ENCODE measurements at places on chromosomes 7 and 10.

GRCh38 chr10:4437791-4438190, 388.2 kb upstream of the AKR1E2 start:
- no peak for DNase-seq

- DNase-seq = peak; percentile 33
These were observed 10.5 kb downstream of the PLXDC2 start for GRCh38 chr10:19826712-19827111.

- DNase-seq = peak; percentile 54
These were observed 224.8 kb upstream of the LYZL1 start for GRCh38 chr10:29063806-29064644.

GRCh38 chr7:152180587-152180986, 155.1 kb downstream of the GALNT11 start:
- peak; percentile 16 for DNase-seq

- peak; percentile 50 for DNase-seq
These were observed 54.1 kb downstream of the JAZF1 start for GRCh38 chr7:28126410-28127041.

DNA sequence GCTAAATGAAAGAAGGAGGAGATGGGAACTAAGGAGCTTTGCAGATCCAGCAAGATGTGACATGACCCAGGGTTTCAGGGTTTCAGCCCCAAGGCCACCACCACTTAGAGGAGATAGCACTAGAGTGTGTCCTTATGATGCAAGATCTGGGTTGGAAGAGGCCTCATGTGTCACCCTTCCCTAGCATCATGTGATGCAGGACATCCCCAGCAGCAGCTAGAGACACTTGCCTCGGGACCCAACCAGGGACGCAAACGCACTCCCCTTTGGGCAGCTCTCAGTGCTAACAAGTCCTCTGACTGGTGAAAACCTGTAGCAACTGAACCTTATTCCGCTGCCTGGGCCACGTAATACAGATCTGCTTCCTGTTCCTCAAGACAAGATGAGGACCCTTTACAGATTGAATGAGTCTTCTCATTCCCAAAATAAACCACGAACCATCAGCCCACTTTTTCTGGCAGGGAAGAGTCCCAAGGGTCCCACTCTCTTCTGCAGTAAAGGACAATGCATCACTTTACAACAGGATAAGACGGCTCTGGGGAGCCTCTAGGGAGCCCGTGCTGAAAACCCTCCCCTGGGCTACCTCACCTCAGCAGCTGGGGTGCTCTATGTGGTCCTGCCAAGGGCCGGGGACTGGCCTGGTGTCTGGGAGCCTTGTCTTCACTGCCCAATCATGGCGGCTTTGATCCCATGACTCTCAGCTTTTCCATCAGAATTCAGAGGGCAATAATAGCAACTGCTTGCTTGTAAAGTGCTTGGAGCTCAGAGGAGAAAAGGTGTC, 44.8 kb upstream of the GDF10 start:
- no peak for DNase-seq

GRCh38 chr7:32244806-32245345, 174.7 kb upstream of the PDE1C start:
- DNase-seq = no peak

- DNase-seq = peak; percentile 53
These were observed 393.6 kb upstream of the GALNT17 start for GRCh38 chr7:70738151-70738885.

DNA sequence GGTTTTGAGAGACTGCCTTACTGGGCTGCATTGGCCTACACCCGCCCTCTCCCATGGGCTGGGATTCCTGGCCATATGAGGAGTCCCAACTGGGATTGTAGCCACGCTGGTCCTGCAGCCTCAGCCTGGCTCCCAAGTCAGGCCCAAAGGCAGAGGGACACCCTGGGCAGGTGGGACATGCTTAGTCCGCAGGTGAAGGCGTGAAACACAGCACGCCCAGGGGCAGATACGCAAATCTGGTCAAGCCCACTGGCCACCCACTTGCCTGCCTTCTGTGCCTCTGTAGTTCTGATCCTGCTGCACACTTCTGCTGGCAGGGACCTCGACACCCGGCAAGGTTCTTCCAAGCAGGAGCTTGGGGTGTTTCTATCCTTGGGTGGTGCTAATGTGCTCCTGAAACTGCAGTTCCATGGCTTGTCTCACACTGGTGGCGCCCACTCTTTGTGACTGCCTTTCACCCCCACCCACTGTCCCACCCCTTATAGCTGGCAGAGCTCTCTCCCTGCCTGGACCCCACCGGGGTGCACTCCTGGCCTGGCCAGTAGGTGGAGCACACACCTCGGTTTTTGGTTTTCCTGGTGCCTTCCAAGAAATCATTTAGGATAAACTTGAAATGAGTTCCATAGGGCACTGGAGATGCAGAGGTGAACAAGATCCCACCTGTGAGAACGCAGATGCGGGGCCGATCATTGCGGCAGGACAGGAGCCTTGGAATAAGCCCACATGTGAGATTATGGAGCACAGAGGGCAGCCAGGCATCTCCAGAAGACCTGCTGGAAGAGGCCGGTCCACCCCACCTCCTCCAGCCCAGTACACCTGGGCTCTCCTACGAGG, 47.9 kb downstream of the MKI67 start:
- DNase-seq = peak; percentile 53

- DNase-seq = no peak
These were observed 56.8 kb downstream of the ZRANB1 start for GRCh38 chr10:124998624-124999291.

GRCh38 chr7:93941945-93942344, 20.4 kb downstream of the GNG11 start:
- DNase-seq = no peak

- peak; percentile 80 for DNase-seq
These were observed 122.7 kb downstream of the MAD1L1 start for GRCh38 chr7:2109936-2110609.

- DNase-seq = no peak
These were observed 73.3 kb upstream of the FRMD4A start for GRCh38 chr10:14403881-14404623.

- DNase-seq = no peak
These were observed 36.5 kb downstream of the NRBF2 start for GRCh38 chr10:63169624-63170023.

GRCh38 chr7:114818501-114818900, 103.4 kb upstream of the MDFIC start:
- peak; percentile 61 for DNase-seq

DNA sequence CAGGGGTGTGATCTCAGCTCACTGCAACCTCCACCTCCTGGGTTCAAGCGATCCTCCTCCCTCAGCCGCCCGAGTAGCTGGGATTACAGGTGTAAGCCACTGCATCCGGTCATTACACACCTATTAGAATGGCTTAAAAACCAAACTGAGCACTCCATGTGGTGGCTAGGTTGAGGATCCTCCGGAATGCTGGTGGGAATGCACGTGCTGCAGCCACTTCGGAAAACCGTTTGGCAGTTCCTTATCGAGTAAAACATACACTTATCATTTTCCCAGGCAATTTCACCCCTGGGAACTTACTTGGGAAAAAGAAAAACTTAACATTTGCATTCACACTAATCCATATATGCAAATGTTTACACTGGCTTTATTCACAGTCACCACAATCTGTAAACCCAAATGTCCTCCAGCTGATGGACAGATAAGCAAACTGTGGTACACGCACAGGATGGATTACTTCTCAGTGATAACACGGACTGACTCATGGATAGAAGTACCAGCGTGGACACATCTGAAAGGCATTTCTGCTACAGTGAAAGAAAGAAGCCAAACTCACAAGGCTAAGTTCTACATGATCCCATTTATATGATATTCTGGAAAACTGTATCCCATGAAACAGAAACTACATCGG, 20.4 kb downstream of the RFC2 start:
- peak; percentile 82 for DNase-seq

DNA sequence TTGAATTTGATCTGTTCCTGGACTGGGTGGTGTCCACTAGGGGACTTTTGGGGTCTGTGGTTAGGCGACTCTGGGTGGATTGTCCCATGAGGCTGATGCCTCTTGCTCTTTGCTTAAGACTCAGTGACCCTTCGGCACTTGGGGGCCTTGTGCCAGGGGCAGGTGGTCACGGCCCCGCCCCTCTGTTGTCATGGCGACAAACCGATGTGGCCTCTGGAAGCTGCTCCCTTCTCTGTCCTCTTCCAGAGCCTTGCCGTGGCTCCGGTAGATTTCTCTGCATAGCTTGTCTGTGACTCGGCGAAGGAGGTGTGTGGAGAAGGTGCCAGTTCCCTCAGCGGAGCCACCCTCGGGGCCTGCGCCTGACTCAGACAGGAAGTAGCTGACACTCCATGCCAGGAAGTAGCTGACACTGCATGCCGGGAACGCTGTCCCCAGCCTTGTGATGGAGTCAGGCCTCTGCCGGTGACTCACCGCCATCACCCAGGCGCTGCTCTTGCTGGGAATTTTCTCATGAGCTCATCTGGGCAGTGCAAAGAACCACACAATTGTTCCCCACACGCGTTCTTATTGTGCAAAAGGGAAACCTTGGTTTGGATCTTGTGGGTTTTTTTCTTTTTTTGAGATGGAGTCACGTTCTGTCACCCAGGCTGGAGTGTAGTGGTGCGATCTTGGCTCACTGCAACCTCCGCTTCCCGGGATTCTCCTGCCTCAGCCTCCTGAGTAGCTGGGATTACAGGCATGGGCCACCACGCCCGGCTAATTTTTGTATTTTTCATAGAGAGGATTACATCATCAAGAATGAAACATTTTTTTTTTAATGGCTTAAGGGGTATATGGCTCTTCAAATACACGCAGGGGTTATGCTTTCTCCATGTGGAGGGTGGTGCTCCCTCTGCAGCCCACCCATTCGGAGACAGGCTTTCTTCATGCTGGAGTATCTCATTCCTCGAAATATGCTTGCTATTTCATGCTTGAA, 72.6 kb downstream of the PFKFB3 start:
- peak; percentile 97 for DNase-seq

DNA sequence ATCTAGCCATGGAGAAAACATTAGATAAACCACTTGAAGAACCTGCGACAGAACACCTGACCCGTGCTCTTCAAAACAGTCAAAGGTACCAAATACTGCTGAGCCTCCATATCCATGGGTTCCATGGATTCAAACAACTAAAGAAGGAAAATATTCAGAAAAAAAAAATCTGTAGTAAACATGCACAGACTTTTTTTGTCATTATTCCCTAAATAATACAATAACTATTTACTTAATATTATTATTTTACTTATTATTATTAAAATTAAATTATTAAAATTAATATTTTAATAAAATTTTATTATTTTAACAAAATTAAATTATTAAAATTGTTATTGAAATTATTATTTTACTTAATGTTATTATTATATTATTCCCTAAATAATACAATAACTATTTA, 101.0 kb upstream of the PDE1C start:
- no peak for DNase-seq

DNA sequence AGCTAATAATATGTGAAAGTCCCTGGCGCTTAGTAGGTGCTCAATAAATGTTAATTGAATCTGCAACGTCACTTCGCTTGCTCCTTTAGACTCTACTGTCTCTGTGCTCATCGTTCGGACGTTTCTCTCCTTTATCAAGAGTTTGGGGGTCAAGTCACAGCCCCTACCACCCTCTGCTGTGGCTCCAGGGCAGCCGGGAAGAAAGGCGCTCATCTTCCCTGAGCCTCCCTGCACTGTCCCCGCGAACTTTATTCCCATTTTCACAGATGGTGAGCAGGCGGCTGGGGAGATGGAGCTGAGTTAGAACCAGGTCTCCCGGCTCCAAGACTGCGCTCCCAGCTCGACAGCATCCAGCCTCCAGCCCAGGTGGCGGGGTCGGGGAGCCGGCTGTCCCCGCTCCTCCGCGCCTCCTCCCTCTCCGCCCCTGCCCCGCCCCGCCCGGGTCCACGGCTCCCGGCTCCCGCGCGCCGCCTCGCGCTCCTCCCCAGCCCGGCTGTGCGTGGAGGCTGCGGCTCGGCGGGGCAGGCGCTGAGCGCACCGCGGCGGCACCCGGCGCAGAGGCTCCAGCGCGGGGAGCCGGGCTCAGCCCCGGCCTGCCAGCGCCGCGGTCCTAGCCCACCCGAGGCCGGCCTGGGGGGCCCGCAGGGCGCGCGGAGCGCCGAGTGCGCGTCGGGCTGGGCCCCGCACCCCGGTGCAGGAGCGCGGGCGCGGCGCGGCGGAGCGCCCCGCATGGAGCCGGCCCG, at the start of gene CLEC2L:
Gene CLEC2L (plus strand): TSS at position 487 of the 743 bp plus-strand sequence. CDS start 243 bp downstream, at position 730.
- no peak for DNase-seq

- peak; percentile 28 for DNase-seq
These were observed at the start of gene ADRA2A for GRCh38 chr10:111076682-111077478. Gene ADRA2A, plus strand, starts transcription at chr10:111077029. Its CDS starts 968 bp downstream, at chr10:111077997.

DNA sequence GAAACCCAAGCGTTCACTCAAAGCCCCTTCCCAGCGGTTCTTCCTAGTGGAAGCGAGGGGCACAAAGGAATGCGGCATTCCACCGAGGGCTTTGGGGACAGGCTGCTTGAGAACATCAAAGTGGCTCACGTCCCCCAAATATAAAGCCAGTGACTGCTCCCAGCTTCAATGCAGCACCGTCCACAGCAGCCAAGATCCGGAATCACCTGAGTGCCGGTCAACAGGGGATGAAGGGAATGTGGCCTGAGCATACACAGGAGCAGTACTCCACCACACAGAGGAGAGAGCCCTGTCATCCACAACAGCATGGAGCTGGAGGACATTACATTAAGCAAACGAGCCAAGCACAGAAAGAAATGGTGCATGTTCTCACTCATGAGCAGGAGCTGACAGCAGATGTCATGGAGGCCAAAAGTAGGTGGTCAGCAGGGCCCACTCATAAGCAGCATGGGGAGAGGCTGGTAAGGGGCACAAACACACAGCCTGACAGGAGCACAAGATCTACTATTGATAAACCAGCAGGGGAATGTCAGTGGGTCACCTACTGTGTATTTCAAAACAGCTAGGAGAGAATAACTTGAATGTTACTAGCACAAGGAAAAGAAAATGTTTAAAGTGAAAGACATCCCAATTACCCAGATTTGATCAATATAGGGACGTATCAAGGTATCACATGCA, 79.5 kb downstream of the DIP2C start:
- DNase-seq = no peak

DNA sequence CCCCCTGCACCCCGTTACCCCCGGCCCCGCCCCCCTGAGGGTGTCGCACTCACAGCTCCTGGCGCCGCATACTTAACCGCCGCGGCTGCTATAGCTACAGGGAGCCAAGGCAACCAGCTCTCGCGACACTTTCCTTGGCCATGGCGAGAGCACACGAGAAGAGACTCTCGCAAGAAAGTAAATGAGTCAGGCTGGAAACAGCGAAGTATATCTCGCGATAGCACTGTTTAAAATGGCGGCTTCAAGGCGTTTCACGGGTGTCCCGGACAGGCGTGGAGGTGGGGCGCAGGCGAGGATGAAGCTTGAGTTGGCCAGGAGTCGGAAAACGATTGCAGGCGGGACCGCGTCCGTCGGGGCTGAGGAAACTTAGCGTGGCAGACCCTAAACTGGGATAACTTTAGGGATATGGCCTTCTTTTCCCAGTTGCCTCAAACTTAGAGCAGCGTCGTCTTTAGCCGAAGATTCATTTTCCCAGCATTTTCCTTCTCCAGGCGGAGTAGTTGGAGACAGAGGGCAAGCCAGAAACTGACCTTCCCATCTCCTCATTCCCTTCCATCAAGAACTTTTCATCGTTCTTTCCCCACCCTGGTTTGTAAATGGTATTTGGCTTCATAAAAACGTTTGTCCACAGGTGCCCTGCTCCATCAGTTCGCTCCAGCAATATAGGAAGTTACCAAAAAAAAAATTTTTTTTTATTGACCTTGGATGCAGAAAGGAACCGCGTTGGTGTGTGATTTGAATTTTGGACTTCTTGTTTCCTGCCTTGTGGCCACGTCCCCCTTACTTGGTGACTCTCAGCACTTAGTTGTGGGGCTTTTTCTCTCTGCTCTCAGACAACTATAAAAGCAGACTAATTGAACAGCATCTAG, 15.2 kb downstream of the MYOZ1 start:
- DNase-seq = peak; percentile 99

GRCh38 chr7:55440040-55440690, 75.0 kb downstream of the LANCL2 start:
- DNase-seq = no peak
